Right lobe of liver (tissue), 6 donors: ENCODE measurements at places on chromosomes 6 and 20. TPM values are rescaled to one million over a fixed set of nuclear protein-coding genes. Genes with fewer than 3 reads are reported as not detected.

HLA-DQB1 gene
- total RNA-seq, result 14.3 TPM

TCF21 gene
- 0.68 TPM for total RNA-seq

UBE2C gene
- total RNA-seq, result 5.8 TPM

SRF gene
- 13.1 TPM for total RNA-seq

PLEKHG1 gene
- 19.2 TPM for total RNA-seq

PPT2 gene
- 16.0 TPM for total RNA-seq

TBX18 gene
- 0.58 TPM for total RNA-seq

CNR1 gene
- 0.14 TPM for total RNA-seq

CDH22 gene
- total RNA-seq, result not detected

GABRR2 gene
- 0.57 TPM for total RNA-seq

TNFAIP3 gene
- total RNA-seq, result 12.0 TPM

TMEM170B gene
- 6.7 TPM for total RNA-seq

RBPJL gene
- total RNA-seq, result not detected

PRL gene
- total RNA-seq, result not detected

LHFPL5 gene
- not detected for total RNA-seq

DDR1 gene
- 5.6 TPM for total RNA-seq

GUCA1A gene
- not detected for total RNA-seq

RSPH4A gene
- 0.18 TPM for total RNA-seq

TCP11 gene
- not detected for total RNA-seq

HEY2 gene
- 2.2 TPM for total RNA-seq

EYA2 gene
- total RNA-seq, result 0.12 TPM

DST gene
- total RNA-seq, result 183 TPM

HINT3 gene
- 13.8 TPM for total RNA-seq

AMD1 gene
- 20.6 TPM for total RNA-seq

ATP6V1G2 gene
- not detected for total RNA-seq

SIM1 gene
- total RNA-seq, result 0.07 TPM

DDX43 gene
- not detected for total RNA-seq

ARHGAP40 gene
- total RNA-seq, result not detected

BTN1A1 gene
- total RNA-seq, result not detected

CDSN gene
- not detected for total RNA-seq
